ENCODE measurements at places on chromosomes 11 and 22. TPM values are rescaled to one million over a fixed set of nuclear protein-coding genes. Genes with fewer than 3 reads are reported as not detected.

DNA sequence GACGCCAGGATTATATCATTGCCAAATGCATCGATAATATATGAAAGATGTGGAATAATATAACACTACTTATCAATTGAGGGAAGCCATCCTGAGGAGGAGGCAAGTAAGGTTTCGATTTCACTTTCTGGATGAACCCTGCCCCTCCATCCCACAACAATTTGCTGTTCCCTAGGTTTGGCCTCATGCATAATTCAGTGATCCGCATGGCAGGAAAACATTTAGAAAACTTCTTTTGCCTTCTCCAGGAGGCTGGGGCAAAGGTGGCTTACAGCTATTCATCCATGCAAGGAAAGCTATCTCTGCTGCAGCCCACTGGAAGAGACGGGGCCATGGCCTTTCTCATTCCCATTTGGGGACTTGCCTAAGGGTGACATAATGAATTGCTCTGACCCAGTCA lies 489.4 kb upstream of the CADM1 start:
- DNase-seq: no peak

DNA sequence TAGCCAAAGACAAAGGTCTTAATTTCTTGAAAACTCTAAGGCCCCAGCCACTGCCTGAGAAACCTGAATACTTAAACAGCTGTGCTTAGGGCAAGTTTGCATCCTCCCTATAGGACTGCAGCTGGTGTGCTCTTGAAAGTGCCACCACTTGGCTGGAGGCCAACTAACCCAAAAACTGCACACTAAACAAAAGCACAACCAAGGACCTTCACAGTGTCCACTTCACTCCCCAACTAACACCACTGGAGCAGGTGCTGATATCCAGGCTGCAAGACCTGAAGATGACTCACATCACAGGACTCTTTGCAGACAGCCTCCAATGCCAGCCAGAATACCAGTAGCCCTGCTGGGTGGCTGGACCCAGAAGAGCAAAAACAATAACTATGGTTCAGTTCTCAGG lies 357.7 kb upstream of the ARHGAP42 start:
- no peak for DNase-seq

DNA sequence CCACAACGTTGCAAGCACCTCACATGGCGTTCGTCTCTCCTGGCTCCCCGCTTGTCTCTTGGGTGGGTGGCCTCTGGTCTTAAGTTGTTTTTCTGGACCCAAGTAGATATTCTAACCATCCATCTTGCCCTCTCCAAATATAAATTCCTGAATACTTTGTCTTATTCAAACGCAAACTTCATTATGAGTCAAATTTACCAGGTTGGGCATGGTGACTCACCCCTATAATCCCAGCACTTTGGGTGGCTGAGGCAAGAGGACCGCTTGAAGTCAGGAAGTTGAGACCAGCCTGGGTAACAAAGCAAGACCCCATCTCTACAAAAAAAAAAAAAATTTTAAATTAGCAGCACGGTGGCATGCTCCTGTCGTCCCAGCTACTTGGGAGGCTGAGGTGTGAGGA lies 5.1 kb upstream of the IGSF9B start:
- DNase-seq: no peak

DNA sequence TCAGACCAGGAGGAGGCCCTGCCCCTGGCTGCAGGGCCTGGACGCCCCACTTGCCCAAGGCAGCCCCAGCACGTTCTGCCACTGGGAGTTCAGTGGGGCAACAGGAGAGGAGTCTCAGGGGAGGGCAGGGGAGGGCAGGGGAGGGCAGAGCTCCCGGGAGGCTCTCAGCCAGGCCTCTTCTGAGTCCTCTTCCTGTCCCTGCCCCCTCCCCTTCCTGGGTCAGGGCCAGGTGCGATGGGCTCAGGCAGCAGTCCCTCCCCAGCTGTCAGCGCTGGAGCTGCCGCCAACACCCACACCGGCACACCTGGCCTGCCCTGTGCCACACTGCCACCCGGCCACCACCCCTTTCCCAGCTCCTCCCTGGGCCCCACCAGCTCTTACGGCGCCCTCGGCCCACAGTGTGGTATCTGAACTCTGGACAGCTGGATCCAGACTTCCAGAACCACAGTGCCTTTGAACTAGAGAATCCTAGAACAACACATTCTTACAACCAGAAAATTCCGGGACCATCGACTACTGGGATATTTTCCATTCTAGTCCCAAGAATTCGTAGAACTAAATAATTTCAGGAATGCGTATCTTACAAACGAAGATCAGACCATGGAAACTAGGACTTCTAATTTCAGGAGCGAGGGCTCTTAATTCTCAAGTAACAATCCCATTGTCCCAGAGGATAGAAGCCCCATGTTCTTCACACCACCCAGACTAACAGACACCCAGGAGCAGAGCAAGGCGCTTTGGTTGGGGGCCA lies 21.8 kb downstream of the RPL3 start:
- no peak for DNase-seq

DNA sequence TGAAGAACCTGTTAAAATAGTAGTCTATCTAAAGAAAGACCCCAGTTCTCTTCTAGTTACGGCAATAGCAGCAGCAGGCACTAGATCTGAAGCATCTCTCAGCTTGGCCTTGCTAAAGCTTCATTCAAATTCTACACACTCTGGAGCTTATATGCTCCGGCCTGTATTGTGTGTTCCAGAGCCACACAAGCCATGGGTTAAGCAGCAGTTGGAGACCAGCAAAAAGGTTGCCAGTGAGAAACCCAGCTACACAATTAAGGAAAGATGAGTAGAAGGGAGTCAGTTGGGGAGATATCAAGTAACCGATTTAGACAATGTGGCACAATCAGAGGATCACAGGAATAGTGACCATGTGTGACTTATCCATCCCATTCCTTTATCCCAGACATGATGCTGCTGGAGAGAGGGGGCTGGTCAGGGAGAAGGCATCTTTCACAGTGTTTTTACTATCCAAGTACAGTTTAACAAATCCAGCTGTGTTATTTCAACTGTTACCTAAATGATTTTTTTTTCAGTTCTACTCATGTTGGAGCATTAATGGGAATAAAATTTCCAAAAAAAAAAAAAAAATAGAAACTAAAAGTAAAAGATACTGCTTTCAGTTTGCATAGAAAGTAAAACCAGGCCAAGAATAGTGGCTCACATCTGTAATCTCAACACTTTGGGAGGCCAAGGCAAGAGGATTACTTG lies 41.0 kb downstream of the PAX6 start:
- DNase-seq: peak; percentile 19

- no peak for DNase-seq
Measured at GRCh38 chr11:9838229-9838628, 174.4 kb downstream of the SWAP70 start.

GRCh38 chr11:95739108-95739938 lies 50.3 kb downstream of the FAM76B start:
- DNase-seq: no peak

DNA sequence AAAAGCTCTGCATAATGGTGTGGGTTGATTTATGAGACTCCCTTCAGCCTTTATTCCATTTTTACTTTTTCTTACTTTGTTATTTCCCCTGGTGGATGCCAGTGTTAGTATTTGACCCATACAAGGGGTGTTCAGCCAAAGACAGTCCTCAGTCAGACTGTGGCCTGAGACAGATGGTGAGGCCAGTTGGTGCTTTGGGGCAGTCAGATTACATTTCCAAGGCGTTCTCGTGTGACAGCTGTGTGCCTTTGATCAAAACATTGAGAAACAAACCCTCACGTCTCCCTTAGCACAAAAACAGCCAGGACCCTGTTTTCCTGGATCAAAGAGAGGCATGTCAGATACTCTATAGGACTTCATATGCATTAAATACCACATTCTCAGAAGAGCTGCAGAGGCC lies 31.3 kb upstream of the SLN start:
- no peak for DNase-seq

GRCh38 chr11:20561915-20562314 lies 37.5 kb upstream of the SLC6A5 start:
- no peak for DNase-seq

GRCh38 chr11:12724301-12725054 lies 50.3 kb downstream of the TEAD1 start:
- peak; percentile 68 for DNase-seq

DNA sequence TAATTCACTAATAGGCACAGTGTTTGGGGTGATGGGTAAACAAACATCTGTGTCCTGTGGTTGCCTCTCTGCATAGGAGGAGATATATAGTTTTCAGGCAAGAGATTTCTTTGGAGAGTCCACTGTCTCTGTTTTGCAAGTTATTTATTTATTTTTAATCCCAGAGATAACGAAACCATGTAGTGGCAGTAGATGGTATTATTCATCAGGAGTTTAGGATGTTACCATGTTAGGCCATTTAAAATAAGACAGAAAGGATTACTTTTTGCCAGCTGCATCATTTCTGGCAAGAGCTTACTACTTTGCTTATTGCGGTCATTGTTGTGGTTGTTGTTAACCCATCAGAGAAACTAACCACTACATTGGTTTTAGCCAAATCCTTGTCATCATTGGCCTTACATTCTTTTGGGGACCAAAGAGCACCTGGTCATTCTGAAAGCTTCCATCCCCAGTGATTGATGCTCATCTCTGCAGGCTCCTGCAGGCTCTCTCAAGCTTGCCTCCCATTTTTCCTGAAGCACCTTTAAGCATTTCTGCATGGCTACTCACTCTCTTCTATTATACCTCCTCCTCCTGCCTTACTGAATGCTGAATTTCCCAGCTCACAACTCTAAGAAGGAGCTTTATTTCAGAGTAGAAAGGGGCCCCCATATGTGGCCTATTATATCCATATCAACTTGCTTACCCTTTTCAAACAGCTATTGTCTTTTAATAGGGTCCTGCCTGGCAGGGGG lies 84.4 kb downstream of the CSTPP1 start:
- no peak for DNase-seq

DNA sequence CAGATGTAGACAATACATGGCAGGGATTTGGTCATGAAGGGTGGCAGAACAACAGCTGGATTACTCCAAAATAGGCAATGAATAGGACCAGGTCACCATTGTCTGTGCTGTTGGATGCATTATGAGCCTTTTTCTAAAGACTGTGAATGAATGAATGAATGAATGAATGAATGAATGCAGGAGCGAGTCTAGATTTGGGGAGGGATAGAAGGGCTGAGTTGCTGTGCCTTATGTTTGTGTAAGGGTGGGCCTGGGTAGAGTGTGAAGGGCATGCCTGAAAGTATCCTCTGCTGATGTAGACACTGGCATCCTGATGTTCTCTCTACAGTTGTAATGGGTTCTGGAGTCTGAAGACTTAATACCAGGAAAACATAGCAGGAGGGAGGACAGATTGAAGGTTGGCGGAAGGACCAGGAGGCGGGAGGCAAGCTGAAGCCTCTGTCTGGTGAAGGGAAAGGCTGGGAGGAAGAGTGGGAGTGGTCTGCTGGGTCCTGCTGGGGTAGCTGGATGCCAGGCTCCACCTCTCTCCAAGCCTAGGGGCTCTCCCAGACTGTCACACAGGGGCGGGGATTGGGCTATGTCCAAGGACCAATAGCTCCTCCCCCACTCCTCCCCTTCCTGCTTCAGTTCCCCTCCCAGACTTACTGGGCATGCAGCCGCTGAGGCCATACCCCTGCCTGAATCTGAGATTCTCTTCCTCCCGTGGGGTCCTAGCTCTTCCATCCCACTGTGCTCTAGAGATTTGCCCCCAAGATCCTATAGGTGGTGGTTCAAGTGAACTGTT lies 4.8 kb downstream of the TRIM3 start:
- peak; percentile 86 for DNase-seq

GRCh38 chr11:113417428-113417827 lies 29.8 kb downstream of the ANKK1 start:
- DNase-seq: no peak

GRCh38 chr11:12045914-12046635 lies 37.6 kb upstream of the DKK3 start:
- DNase-seq: no peak

- no peak for DNase-seq
Measured at GRCh38 chr11:78657968-78658839, 83.5 kb upstream of the NARS2 start.

GRCh38 chr22:24001314-24001713 lies 3.9 kb downstream of the GSTT4 start:
- DNase-seq: no peak

GRCh38 chr11:35487532-35488078 lies 37.8 kb downstream of the PAMR1 start:
- no peak for DNase-seq

DNA sequence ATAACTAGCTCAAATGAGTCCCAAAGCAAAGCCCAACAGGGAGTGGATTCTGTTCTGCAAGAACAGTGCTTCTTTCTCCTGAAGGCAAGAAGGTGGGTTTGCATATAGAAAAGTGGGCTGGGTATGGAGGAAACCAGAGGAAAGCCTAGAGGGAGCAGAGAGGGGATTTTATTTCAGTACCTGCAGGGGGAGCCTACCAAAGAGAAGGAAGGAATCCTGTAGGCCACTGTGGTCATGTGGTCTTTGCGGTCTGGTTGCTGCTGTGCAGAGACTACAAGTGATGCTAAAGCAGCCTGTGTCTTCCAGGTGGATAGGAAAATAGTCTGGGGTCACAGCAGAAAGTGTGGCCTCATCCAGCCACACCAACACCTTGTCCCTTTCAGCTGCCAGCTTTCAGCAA lies 33.2 kb upstream of the ZBTB16 start:
- no peak for DNase-seq

DNA sequence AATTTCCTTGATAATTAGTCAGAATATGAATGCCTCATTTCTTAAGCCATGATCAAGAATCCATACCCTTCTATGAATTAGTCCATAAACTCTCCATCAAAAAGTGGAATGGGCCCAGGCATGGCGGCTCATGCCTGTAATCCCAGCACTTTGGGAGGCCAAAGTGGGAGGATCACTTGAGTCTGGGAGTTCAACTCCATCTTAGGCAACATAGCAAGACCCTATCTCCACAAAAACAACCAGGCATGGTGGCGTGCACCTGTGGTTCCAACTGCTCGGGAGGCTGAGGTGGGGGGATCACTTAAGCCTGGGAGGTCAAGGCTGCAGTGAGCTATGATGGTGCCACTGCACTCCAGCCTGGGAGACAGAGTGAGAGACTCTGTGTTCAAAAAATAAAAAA lies 52.1 kb upstream of the SHANK2 start:
- no peak for DNase-seq

GRCh38 chr11:27464289-27464696 lies 8.3 kb downstream of the LGR4 start:
- DNase-seq: no peak

- no peak for DNase-seq
Measured at GRCh38 chr11:130636722-130637464, 188.4 kb downstream of the ADAMTS15 start.

The RIMBP3C gene
- 0.11 TPM for polyA plus RNA-seq

The GLYAT gene
- polyA plus RNA-seq: 0.20 TPM

The SFI1 gene
- 28.5 TPM for polyA plus RNA-seq

The RAB38 gene
- polyA plus RNA-seq: 18.8 TPM

The MS4A6A gene
- polyA plus RNA-seq: 37.5 TPM

The B4GAT1 gene
- 35.9 TPM for polyA plus RNA-seq

The TMEM121B gene
- 1.00 TPM for polyA plus RNA-seq

The SEZ6L gene
- polyA plus RNA-seq: 0.31 TPM

The TTC36 gene
- 1.3 TPM for polyA plus RNA-seq

The GLYATL1 gene
- polyA plus RNA-seq: 6.0 TPM
